Left lung (tissue), 14 donors: ENCODE measurements at places on chromosomes 3 and 15.

DNA sequence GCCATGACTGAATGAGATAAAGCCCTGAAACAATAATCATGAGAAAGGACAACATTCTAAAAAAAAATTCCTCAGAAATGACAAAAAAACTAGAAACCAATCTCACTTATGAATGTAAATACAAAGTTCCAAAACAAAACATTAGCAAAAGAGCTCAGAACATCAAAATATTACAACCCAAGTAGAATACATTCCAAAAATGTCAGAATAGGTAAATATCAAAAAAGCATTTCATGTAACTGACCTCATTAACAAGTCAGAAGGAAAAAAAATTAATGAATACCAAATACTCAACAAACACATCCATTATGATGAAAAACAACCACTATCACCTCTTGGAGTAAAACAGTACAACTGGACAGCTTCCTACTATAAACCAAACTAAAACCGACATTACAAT, 93.1 kb downstream of the DLG1 start:
- no peak for DNase-seq

DNA sequence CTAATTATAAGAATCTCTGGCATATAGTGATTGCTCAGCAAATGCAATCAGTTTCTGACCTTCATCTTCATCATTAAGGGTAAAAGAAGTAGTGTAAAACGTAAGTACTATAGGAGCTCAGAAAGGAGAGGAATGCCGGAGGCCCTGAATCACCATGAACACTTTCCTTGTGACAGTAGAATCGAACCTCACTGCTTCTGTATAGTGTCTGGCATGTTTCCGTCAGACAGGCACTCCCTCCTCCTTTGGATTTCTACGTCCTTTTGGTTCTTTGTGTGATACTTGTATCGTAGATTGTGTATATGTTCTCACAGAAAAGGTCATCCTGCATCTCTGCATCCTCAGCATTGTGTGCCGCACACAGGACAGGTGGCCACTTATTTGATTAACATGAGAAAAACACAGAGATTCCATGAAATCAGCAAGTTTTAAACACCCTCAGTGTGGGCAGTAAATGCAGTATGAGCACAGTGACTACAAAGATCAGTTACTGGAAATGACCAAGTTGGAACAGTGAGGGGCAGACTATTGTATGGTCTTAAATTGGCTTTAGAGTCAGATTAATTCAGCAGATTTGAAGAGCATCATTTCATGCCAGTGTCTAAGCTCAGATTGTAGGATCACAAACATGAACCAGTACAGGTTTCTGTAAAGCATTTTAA, 234.5 kb downstream of the UBE2E2 start:
- DNase-seq = no peak

GRCh38 chr3:142897807-142898206, 8.9 kb upstream of the PCOLCE2 start:
- no peak for DNase-seq

DNA sequence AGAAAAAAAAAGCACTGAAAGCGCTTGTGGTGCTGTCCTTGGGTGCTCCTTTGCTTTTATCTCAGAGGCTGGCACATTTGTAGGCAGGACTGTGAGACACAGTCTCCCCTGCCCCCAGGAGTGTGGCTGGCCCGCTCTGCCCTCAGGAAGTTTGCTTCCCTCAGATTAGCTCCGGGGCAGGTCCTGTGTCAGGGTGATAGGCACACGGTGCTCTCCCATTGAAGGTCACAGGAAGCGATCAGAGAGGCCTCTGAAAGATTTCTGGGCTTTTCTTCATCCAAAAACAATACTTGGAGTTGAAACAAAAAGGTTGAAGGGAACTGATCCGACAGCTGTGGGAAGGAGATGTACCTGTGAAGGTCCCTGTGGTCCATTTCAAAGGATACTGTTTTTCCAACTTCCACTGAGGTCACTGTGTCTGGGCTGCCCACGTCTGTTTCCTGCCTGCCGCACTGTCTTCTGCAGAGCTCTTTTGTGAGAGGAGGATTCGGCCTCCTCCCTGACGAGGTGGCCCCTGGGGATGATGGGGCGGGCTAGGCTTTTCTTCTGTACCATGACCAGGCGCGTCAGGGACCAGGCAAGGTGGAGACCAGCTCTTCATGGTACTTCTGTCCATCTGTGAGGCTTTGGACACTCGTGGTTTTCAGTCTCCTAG, 330.5 kb upstream of the CTDSPL start:
- DNase-seq = no peak

GRCh38 chr15:31489801-31490646, 163.4 kb downstream of the KLF13 start:
- no peak for DNase-seq

DNA sequence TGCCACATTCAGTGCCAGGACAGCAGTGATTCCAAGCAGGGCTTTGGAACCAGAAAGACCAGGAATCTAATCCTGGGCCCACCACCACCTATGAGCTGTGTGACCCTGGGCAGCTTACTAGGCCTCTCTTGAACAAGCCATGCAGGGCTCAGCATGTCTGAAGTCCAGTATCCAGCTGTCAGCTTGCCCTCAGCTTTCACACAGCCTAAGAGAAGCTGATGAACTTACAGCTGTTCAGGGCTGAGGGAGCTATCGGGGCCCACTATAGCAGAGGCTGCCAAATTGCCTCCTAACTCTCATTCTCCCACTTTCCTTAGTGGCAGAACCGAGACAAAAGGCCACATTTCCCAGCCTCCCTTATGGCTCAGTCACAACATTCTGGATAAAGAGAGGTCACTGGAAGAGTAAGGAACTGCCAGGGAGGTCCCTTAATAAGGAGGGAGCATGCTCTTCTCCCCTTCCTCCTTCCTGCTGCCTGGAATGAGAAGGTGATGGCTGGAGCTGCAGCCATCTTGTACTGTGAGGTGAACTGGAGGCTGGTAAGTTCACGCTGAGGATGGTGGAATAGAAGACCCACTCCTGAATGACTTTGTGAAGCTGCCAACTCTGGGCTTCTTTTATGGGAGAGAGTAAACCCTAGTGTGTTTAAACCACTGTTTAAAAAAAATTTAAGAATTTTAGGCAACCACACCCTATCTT, 34.5 kb downstream of the FEM1B start:
- DNase-seq = no peak

DNA sequence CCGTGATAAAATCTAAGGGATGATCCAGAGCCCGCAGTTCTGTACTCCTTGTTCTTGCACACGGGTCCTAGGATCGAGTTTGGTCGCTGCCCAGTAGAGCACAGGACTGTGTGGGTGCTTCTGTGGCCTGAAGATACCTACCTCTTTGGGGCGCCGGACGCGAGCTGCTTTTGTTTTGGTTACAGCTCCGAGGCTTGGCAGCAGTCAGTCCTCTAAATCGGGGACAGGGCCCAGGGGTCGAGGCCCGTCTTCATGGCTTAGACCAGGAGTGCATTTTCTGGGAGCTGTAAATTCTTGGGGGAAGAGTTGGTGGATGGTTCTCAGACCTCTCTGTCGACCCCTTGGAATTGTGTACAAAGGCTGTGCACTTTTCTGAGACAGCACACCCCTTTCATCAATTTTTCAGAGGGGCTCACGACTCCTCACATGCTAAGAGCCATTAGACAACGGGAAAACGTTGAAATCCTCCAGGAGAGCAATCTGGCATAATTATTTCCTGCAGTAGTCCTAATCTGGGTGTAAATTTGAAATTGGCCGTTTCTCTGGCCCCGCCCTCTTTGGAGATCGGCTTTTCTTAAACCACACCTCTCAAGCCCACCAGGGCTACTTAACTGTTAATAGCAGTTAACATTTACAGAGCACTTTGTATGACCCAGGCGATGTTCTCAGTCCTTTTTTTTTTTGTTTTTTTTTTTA, 928 bp downstream of the CEP97 start:
- peak; percentile 18 for DNase-seq

- DNase-seq = peak; percentile 94
Measured at GRCh38 chr3:186783731-186784515, 546 bp downstream of the EIF4A2 start.

DNA sequence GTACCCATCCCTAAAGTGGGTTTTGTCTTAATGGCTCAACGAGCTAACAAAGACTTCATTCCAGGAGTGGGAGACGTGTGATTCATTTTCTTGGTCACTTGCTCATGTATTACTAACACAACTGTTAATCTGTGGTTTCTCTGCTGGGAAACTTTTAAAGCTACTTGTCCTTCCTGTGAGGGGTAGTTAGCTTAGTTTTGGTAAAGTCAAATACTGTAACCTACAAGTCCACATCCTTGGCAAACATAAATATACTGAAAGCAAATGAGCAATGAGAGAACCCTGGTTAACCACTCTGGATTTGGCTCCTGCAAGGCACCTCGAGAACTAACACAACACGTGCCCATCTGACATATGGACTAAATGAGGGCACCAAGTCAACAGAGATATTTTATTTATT, 19.9 kb downstream of the NOX5 start:
- no peak for DNase-seq

DNA sequence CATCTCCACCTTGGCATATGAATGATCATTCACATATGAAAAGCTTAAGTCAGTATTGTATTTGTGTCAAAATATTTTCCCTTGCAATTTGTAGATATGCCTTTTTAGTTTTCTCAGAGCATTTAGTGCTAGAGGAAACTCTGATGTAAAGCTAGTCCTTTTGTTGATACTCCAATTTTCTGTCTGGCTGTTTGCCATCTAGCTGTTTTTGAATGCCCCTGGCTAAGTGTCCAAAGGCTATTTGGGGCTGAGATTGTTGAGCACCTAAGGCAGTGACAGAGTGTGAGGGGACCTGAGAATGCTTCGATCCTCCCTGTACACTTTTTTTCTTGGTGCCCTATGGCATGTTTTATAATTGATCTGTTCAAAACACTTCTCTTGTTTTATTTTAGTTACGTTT, 3.1 kb downstream of the SLC51B start:
- no peak for DNase-seq

GRCh38 chr3:36214460-36214859, 165.8 kb upstream of the STAC start:
- DNase-seq = no peak

- DNase-seq = no peak
Measured at GRCh38 chr3:104868291-104868690, 498.4 kb upstream of the ALCAM start.

DNA sequence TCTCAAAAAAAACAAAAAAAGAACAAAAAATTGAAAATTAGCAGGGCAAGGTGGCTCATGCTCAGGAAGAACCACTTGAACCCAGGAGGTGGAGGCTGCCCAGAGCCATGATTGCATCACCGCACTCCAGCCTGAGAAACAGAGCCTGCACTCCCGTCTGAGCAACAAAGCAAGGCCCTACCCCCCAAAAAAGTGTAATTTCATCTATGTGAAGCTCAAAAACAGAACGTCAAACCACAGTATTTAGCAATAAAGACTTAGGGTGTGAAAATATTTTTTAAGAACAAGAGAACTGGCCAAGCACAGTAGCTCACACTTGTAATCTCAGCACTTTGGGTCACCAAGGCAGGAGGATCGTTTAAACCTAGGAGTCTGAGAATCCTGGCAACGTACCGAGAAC, 38.2 kb downstream of the STAG1 start:
- peak; percentile 59 for DNase-seq

GRCh38 chr3:59212128-59212779, 162.4 kb upstream of the CFAP20DC start:
- peak; percentile 56 for DNase-seq

DNA sequence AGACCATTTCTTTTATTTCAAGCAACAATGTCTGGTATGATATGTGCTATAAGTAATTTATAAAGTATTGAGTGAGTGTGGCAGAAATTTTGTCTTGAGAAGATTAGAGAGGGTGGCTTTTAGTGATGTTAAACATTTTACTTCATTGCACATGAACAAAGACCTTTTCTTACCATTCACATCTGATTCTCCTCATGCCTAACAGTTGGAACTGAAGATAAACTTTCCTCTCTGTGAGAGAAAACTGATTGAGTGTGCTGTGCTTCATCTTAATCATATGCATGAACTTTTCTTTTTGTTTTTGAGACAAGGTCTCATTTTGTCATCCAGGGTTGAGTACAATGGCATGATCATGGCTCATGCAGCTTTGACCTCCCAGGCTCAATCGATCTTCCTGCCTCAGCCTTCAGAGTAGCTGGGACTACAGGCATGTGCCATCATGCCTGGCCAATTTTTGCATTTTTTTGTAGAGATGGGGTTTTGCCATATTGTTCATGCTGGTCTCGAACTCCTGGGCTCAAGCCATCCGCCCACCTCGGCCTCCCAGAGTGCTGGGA, 377.7 kb upstream of the GOLIM4 start:
- DNase-seq = no peak

DNA sequence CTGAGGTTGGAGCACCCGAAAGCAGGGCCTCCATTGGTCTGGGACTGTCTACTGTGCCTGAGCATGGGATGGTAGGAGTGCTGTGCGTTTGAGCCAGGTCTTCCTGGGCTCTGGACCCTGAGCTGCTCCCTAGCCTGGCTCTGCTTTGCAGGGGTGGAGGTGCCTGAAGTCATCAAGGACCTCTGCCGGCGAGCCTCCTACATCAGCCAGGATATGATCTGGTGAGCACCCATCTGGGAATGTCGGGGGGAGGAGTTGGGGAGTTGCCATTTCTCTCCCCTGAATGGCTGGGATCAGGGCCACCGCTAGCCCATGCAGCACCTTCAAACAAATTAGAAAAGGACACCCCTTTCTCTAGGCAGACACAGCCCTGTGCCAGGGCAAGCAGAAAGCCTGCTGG, 20.7 kb downstream of the DUOX1 start:
- DNase-seq = no peak

DNA sequence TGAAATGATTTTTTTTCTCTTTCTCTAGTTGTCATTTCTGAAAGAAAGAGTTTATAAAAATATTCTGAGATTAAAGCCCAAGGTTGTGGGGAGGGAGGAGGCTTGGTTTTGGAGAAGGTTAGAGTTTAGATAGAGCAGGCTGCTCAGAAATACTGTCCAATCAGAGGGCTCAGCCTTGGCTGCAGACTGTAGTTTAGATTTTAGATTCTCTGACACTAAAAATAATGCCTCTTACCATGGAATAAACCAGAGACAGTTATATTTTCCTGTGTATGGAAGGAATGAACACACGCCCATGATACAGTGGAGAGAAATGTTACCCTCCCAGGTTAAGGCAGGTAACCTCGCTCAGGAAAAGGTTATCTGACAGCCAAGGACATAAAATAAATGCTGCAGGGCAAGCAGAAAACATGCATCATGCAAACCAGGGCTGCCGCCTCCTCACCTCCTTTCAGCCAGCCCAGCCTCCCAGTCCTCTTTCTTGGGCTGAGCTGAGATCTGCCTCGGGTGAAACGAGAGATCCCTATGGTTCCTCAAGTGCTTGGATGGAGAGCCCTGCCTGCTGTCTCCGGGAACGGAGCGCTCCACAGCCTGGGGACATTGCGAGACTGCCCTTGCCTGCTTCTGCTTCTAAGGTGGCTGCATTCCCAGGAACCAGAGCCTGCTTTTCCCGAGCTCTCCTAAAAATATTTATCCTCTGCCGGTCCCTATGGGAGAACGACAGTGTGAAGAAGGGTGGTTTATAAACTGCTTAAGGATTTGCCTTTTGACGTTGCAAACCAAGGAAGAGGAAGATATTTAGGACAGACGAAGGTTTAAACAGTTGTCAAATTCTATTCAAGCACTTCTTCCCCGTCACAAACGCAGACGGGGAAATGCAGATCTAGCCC, 848 bp downstream of the NCEH1 start:
- DNase-seq = peak; percentile 71

GRCh38 chr15:74432271-74432967, 1.3 kb downstream of the SEMA7A start:
- no peak for DNase-seq

GRCh38 chr3:5194801-5195509, 7.4 kb downstream of the EDEM1 start:
- no peak for DNase-seq

GRCh38 chr3:57890874-57891273, 117.3 kb upstream of the FLNB start:
- DNase-seq = no peak
